ENCODE measurements at places on chromosomes 1 and 21.

GRCh38 chr1:3334366-3334765 is 120.1 kb upstream of the ARHGEF16 start:
- no peak for DNase-seq

DNA sequence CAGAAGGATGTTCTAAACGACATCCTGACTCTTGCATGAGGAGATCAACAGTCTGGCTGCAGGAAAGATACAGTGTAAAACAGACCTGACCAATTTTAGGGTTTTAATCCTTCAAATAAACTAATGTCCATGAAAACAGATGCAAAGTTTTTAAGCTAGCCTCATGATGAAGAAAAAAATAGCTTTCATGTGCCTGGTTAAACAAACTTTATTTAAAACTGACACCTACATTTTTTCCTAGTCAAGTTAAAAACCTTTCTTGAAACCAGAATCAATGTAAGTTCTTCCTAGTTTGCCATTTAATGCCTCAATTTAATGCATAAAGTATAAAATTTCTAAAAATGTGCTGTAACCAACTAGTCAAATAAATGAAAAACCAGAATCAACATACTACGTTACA is 2.9 kb downstream of the WDR26 start:
- DNase-seq: no peak

DNA sequence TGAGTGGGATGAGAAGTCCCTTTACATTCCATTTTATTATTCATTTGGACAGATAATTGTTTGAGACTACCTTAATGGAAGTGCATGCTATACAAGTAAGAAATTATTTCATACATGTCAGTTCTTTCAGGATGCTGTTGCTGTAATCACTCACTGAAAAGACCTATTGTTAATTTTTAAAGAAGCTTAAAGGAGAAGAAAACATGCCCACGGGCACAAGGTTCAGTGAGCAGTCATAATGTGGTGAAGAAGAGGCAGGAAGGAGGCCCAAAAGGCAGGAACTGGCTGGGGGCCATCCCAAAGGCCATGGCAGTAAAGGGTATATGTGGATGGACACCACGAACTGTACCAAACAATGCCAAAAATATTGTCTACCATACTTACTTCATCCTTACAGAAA is 206.0 kb downstream of the LYPLAL1 start:
- no peak for DNase-seq

DNA sequence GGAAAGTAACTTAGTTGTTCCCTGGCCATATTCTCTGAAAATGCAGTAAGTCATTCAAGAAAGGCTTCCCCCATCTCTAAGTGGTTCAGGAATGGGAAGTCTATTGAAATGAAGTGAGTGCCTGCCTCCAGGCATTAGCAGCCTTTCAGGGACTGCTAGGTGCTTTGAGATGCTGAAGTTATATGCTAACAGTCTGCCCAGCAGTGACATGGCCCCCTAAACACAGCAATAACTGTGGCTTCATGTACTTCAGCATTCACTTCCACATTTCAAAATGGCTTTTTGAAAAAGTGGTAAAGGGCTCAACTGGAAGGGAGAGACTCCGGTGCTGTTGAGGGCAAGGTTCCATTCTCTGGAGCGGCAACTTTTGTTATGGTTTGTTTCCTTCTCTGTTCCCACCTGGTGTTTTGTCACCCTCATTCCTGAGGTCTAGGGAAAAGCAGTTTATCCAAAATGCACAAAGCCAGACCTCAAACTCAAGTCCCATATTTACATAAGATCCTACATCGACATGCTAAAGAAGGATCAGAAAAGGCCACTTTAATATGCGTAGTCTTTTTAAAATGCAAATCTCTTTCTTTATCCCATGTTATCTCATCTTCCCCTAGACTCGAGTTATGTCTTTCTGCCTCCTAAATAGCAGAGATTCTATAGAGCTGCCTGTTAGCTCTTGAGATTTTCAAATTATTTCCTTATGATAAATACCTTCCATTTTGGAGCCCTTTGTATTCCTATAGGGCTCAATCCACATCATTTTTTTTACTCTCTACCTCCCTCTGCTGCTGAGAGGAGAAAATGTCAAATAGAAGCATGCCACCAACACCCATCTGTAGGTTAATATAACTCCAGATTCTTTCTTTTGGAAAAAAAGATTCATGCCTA is 34.2 kb upstream of the LRRC8C start:
- DNase-seq: no peak

DNA sequence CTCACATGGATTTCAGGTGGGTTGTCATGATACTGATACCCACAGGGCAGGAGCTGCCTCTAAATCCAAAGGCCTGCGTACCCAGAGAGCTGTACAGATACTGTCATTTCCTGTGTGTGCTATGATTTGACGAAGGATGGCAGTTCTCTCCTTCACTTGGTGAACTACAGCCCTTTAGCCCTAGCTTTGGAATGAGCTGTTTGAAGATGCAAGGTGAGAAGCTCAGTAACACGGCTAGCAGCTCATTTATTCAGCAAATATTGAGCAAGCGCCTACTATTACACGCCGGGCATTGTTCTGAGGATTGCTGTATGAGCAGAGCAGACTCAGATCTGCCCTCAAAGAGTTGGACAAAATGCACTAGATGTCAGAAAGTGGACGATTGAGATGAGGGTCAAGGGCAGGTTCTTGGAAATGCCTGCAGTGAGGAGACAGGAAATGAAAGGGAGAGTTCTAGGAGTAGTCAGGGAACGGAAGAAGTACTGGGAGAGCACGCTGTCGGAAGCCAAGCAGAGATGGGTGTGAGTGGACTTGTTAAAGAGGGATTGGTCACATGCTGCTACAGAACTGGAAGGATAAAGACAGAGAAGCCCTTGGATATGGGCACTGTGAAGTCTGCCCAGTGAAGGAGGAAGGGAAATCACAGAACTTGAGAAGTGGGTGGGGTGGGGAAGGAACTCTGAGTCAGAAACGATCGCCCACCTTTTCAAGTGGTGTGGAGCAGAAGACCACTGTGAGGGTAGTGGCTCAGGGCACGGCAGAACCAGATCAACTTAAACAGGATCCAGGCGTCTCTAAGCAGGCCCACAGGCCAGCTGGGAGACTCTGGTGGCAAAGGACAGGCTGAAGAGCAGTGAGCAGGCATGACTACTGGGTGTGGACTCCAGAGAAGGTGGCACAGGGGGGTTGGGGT is 7.1 kb downstream of the PTGFRN start:
- no peak for DNase-seq

- DNase-seq: no peak
These were observed 519.8 kb downstream of the COL11A1 start for GRCh38 chr1:102588536-102588935.

- no peak for DNase-seq
These were observed 27.8 kb downstream of the ASAP3 start for GRCh38 chr1:23456226-23456625.

GRCh38 chr1:116067566-116067890 is 43.7 kb upstream of the MAB21L3 start:
- no peak for DNase-seq

DNA sequence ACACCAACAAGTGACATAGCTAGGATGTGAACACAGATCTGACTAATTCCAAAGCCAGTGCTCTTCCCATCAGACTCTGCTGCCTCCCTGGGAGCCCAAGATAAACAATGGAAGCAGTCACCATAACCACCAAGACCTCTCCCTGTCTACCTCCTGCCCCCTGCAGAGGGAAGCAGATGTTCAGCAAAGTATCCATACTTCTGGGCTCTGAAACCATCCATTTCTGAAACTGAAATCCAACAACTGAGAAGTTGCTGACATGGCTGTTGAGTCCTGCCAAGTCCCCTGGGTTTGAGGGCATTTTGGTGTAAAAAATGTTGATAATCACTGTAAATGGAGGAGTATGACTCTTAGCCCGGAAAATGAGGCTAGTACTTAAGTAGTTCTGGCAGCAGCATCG is 102.1 kb downstream of the TYW3 start:
- DNase-seq: no peak

Measured in CD8-positive, alpha-beta T cell (primary cell).